ENCODE measurements at places on chromosomes 12 and 14.

DNA sequence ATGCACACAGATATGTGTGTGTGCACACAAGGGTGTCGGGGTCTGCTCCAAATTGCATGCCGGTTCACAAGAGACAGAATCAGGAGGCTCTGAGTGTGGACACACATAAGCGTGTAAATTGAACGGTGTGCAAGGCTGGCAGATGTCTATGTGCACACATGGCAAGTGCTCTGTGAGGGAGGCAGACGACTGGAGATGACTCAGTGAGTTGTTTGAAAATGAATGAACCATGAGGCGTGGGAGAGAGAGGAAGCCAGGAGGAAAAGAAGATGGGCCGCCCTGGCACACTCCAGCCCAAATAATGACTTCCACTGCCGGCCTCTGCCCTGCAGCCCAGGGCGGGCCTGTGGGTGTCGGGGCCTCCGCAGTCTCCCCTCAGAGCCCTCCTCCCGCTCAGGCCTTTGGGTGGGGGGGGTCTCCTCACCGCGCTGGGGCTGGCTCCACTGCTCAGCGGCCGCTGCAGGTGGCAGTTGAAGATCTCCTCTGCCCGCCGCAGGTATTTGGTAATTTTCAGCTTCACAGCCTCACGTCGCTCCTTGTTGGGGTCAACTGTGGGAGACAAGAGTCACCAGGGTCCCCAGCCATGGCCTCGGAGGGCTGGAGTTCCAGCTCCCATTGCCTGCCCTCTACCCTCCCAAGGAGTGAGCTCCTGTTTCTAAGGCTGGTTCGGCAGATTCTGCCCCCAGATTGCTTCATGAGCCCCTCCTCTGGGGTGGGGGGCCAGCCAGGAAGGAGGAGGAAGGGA lies 3.5 kb downstream of the RPS6KL1 start:
- DNase-seq: no peak

DNA sequence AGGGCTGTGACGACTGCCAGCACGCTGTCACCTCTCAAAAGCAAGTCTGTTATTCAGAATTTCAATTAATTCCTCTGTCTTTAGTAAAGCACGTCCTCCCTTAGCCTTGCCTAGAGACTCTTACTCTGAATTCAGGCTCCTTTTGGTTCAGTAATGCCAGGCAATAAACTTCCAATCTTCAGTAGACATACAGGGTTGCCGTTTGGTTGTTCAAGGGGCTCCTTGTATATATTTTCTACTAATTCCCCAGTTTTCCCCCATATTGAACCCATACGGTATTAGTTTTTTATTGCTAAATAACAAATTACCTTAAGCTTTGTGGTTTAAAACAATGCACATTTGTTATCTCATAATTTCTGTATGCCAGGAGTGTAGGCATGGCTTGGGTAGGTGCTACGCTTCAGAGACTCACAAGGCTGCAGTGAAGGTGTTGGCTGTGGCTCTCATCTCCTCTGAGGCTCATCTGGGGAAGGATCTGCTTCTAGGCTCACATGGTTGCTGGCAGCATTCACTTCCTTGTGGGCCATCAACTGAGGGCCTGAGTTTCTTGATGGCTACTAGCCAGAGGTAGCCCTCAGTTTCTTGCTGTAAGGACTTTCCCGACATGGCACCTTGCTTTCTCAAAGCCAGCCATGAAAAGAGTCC lies 7.3 kb upstream of the CLECL1 start:
- no peak for DNase-seq

- no peak for DNase-seq
Measured at GRCh38 chr12:121397521-121397920, 2.4 kb upstream of the RNF34 start.

GRCh38 chr12:25236626-25237025 lies 14.1 kb downstream of the KRAS start:
- no peak for DNase-seq

DNA sequence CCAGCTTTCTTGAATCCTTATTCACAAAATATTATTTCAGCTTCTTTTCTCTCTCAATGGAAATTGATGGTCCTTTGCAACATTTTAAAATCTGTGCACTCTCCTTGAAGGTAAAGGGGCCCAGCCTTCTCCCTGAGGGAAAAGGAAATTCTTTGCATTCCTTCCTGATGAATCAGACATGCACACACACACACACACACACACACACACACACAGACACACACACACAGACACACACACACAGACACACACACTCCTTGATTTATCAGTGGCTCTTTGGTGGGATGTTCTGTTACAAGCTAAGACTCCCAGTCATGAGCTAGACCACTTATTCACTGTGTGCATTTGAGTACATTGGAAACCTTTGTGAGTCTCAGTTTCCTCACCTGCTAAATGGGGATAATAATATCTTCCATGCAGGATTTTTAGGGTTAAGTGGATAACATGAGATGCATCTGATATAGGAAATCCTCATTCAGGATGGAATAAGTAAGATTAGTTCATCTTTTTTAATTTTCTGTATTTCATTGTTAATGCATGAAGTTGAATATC lies 45.1 kb upstream of the HMGA2 start:
- DNase-seq: no peak

DNA sequence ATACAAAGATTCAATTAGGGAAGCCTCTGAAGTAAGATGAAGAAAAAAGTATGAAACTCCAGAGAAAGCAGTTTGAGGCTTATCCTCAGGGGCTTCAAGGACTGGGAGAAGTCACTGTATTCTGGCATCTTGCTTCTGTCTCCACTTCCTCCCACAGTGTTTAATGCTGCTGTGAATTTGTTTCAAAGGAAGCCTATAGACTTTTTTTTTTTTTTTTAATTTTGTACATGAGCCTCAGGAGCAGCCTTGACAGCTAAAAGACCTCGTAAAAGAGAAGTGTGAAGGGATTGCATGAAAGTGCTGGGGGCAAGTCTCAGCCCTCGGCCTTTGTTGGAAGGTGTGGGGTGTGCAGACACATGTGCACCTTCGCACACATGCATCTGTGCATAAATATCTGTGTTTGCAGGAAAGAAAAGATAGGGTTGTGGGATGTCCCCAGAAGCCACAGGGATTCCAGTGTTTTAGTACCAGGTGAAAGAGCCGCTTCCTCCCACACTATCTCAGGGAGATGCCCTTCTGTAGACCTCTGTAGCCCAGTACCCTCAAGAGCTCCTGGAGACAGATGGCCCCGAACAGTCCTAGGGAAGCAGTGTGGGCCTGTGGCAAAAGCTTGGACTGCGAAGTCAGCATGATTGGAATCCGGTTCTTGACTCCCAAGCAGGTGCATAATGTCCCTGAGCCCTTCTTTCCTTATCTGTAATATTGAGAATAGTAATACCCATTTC lies 193.5 kb upstream of the BCL2L14 start:
- no peak for DNase-seq

- no peak for DNase-seq
Measured at GRCh38 chr12:106188256-106188655, 49.5 kb upstream of the NUAK1 start.

DNA sequence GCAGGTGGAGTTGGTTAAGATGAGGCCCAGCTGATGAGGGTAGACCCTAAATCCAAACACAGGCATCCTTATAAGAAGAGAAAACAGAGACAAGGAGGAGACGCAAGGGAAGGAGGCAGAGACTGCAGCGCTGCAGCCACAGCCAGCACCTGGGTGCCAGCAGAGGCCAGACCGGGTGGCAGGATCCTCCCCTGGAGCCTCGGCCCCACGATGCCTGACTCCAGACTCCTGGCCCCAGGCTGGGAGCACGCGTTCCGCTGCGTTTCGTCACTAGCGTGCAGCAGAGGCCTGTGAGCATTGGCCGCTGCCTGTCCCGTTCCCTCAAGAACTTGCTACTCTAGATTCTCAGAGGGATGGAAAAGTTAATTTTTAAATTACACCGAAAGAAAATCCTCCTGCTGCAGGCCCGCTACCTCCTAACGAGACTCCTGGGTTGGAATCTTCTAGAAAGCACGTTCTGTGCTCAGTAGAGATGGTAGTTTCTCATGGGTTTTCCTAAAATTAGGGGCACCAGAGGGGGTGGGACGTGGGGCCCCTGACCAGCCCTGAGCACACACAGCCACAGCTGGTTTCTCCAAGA lies 57.7 kb upstream of the FBRSL1 start:
- no peak for DNase-seq

- DNase-seq: peak; percentile 94
Measured at GRCh38 chr12:113245695-113246477, 24.6 kb downstream of the TPCN1 start.

DNA sequence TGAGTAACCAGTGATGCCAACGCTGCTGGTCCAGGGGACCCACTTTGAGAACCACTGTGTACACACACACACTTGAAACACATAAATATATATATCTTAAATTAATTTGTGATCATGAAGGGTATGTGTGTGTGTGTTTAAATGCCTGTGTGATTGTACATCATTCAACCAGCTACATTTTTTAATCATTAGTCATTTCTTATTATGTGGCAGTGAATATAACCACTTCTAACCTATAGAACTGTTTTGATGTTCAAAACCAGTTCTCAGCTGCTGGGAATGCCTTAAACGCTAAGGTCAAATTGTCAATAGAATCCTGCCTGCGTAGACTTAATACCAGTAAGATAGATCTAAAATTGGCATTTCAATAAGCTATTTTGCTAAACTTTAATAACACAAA lies 330.0 kb downstream of the SYT1 start:
- no peak for DNase-seq

DNA sequence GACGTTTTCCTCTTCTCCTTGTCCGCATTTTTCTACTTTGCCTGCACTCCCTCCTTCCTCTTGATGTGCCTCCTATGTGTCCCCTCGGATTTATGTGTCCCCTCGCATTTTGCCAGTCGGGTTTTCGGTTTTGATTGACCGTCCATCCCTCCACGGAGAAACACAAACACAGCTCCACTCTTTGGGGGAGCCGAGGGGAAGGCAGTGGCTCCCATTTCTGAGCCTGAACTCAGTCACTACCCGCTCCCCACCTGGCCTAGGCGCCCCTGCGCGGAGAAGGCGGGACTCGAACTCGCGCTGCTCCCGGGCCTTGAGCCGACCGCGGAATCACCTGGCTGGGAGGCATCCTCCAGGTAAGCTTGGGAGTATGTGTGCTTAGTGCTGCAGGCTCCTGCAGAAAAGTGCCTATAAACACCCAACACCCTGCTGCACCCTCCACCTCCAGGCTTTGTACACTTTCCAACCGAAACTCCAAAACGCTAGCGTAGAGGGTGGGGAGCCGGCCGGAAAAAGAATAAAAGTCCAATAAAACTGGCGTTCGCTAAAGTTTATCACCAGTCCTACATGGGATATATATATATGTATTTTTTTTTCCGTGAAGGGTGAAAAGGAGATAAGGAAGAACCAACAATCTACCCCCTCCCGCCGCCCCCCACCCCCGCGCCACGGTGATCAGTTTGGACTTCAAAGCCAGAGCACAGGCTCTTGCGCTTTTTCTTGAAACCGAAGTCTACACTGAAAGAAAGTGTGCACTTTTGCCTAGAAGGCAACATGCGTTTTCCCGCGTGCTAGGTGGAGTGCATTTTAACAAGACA lies 3.3 kb upstream of the CCND2 start:
- DNase-seq: no peak

DNA sequence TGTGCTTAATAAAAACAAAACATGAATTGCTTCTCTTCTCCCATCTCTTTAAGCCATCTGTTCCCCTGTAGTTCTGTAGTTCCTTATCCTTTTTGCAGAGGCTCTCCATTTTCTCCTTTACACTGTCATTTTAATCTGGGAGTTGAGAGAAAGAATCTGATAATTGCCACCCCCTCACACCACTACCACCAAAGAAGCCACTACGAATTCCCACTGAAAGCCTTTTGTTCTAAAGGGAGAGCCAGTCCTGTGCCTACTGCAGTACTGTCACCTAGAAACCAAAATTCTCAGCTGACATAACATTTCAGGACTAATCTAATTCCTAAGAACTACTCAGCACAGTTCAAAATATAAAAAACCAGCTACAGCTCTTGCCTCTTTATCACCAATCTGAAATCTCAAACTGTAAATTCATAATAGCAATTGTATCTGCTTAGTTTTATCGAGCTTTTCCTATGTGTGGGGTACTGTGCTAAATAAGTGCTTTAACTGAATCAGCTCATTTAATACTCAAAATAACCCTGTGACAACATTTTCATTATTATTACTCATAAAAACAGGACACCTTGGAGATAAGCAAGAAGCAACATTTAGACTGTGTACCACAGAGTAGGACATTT lies 72.4 kb downstream of the SPPL3 start:
- DNase-seq: no peak

GRCh38 chr14:83707056-83707455 lies 1822.9 kb upstream of the FLRT2 start:
- DNase-seq: no peak

DNA sequence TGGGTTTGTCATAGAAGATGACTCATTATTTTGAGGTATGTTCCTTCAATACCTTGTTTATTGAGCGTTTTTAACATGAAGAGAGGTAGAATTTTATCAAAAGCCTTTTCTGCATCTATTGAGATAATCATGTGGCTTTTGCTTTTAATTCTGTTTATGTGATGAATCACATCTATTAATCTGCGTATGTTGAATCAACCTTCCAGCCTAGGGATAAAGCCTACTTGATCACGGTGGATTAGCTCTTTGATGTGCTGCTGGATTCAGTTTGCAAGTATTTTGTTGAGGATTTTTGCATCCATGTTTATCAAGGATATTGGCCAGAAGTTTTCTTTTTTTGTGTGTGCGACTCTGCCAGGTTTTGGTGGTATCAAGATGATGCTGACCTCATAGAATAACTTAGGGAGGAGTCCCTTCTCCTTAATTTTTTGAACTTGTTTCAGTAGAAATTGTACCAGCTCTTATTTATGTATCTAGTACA lies 602.6 kb downstream of the SNAPC1 start:
- DNase-seq: no peak

DNA sequence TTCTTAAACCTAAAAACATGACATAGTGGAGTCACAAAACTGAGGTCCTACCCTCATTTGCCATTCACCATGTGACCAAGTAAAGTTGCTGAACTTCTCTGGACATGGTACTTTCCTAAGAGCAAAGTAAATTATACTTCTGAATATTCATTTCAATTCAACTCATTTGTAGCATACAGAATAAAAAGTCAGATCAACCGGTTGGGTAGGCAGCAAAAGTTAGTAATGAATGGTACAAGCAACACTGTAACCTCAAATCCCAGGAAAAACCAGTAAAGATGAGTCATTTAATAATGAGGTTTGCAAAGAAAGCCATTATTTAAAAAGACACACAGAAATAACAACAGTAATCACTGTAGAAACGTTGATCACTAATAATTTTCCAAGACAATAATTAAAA lies 8.7 kb downstream of the POLE2 start:
- no peak for DNase-seq

GRCh38 chr14:100393362-100393761 lies 70.2 kb downstream of the SLC25A47 start:
- no peak for DNase-seq

- DNase-seq: no peak
Measured at GRCh38 chr12:104462931-104463339, 6.2 kb downstream of the CHST11 start.

Data from NCI-H2081 (cell line).